Ascending aorta (tissue), 2 donors: ENCODE measurements at places on chromosomes 16 and 17.

DNA sequence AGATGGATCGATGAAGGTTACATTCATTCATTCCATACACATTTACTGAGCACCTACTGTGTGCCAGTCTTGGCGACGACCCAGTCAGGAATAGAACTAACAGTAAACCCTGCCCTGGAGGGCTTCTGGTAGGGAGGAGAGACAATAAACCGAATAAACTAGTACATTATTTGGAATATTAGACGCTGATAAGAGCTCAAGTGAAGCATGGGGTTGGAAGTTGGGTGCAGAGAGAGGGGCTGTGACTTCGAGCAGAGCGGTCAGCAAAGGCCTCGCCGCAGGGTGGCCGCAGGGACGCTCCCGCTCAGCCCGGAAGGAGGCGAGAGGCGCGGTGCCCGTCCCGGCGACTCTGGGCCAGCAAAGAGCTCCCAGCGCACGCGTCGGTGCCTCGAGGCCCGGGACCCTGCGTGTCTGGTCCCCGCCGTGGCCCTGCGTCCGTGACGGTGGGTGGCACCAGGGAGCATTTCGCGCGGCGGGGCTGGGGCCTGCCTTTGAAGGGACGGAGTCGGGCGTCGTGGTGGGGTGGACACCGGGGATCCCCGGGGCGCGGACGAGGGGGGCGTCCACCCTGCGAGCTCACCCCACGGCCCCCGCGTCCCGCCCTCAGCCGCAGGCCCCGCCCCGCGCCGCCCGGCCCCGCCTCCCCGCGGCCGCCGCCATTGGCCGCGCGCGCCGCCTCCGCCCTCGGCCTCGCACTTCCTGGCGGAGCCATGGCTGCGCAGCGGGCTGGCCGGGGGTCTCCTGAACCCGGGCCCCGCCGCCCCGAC lies at the start of gene KLHL36:
Gene KLHL36, plus strand, starts transcription at position 684 of the 767 bp plus-strand sequence. CDS start 2,357 bp downstream, outside the sequence.
- no peak for DNase-seq

DNA sequence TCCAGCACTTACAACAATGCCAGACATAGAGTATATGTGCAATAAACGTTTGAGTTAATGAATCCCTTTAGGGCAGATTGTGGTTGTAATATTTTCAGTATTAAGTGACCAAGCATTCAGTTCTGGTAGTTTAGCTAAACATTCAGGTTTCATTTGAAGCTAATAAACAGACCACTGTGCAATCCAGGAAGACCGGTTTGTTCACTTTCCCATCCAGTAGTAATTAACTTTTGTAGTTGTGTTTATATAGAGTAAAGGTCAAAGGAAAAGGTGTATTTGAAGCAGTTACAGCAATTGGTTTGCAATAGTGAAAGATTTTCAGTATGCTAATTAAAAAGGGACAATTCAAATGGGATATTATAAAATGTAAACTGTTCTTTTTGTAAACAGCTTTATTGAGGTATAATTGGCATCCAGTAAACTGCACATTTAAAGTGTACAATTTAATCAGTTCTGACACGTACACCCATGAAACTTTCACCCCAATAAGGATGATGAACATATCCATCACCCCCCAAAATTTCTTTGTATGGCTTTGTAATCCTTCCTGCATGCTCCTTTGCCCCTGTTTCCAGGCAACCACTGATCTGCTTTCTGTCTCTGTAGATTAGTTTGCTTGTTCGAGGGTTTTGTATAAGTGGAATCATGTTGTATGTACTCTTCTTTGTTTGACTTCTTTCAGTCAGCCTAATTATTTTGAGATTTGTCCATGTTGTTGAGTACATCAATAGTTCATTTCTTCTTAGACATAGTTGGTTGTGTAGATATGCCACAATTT lies 26.3 kb downstream of the MRTFB start:
- no peak for DNase-seq

DNA sequence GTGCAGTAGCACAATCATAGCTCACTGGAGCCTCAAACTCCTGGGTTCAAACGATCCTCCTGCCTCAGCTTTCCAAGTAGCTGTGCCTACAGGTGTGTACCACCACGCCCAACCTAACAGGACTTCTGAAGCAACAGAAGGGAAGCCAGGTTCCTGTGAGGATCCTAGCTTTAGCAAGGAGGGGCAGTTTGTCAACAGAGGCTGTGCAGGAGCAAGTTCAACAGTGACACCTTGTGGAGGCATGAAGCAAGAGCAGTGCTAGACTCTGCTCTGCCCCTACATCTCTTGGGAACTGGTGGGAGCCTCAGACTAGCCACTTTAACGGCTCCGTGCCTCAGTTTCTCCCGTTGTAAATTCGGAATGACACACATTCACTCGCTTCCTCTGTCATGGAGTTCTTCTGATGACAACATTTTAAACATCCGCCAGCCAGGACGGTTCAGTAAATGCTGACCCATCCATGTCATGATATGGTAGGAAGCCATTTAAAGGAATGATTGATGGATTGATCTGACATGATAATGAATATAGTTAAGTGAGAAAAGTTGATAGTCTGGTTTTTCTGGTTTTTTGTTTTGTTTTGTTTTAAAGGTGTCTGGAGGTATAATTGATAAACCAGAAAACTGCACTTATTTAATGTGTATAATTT lies 218.7 kb downstream of the MRTFB start:
- no peak for DNase-seq

GRCh38 chr16:31085873-31086628 lies 2.7 kb downstream of the PRSS53 start:
- DNase-seq, result no peak

DNA sequence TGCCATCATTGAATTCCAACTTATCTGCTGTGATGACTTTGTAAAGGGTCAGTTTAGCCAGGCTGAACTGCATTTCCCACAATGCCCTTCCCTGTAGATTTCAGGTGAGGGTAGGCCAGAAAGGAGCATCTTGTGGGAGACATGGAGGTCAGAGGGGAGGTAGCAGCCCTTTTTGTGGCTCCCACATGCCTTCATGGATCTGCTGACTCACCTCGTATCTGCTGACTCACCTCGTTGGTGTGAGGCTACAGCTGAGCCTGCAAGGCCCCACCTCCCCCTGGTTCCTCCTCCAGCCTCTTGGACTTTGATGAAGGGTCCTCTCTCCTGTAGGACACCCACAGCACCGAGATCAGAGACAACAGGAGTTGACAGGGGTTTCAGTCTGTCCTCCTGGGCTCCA lies 102.5 kb downstream of the SALL1 start:
- no peak for DNase-seq

GRCh38 chr17:77555741-77556291 lies 402.7 kb upstream of the TNRC6C start:
- no peak for DNase-seq

DNA sequence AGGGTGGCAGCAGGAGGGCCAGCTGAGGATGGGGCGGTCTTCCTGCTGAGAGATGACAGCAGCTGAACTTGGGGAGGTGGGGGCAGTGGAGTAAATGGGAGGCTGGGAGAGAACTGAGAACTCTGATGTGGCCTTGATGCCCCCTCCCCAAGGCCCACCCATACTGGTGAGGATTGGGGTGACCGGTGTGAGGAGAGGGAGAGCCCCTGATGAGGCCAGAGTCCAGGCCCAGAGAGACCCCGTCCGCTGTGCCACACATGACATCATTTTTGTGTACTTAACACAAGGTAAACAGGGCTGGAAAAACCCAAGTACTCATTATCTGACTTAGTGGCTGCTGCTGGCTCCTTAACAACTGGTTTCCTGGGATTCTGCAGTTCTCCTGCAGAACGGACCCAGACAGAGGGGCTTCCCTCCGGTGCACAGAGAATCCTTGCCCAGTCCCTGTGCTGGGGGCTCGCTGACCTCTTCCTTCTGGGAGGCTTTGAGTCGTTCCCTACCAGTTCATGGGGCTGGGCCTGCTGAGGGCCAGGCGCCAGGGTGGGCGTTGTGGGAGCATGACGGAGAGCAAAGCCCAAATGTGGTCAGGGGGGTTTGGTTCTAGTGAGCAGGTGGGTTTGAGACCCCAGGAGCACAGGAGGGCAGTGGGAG lies 207.6 kb downstream of the RAB11FIP4 start:
- DNase-seq, result no peak

DNA sequence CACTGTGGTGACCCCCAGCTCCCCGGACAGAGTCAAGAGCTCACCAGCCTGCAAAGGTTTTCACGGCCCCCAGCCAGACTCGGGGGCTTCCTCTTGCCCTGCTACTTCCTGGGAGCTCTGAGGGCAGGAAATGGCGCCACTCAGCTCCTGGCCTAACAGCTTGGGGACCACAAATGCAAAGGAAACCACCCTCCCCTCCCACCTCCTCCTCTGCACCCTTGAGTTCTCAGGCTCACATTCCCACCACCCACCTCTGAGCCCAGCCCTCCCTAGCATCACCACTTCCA lies 375 bp upstream of the SPN start:
- DNase-seq, result no peak

- DNase-seq, result no peak
These were observed 1.0 kb downstream of the LYRM1 start for GRCh38 chr16:20901436-20902112.

- DNase-seq, result peak; percentile 88
These were observed 5.0 kb downstream of the SEC14L1 start for GRCh38 chr17:77145612-77146245.

GRCh38 chr16:80681436-80681835 lies 123.0 kb downstream of the CDYL2 start:
- DNase-seq, result no peak

- DNase-seq, result no peak
These were observed 46.2 kb downstream of the SMPD3 start for GRCh38 chr16:68401871-68402747.

DNA sequence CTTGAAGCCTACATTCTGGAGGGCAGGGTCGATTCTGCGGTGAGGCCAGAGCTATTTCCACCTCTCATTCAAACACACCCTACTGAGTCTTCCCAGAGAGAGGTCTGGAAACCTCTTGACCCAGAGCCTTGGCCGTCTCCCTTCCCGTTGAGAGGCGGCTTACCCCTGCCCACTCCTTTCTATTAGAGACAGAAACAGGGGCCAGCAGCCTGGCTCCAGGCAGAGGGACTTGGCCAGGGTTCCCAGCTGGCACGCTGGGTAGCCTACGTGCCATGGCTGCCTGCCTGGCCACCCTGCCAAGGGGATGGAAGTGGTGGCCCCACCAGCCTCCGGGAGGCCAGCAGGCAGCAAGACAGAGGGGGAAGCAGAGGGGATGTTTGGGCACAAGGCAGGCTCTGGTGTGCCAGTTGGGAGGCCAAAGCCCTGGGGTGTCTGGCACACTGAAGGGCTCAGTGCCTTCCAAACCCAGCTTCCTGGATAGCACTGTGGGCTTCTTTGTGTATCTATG lies 6.0 kb downstream of the STAC2 start:
- DNase-seq, result no peak

- DNase-seq, result no peak
These were observed 60.7 kb upstream of the TNRC6C start for GRCh38 chr17:77897741-77898301.

GRCh38 chr17:48219617-48220016 lies 112.1 kb downstream of the SNX11 start:
- no peak for DNase-seq

GRCh38 chr17:75288770-75289114 lies 491 bp downstream of the SLC25A19 start:
- no peak for DNase-seq

DNA sequence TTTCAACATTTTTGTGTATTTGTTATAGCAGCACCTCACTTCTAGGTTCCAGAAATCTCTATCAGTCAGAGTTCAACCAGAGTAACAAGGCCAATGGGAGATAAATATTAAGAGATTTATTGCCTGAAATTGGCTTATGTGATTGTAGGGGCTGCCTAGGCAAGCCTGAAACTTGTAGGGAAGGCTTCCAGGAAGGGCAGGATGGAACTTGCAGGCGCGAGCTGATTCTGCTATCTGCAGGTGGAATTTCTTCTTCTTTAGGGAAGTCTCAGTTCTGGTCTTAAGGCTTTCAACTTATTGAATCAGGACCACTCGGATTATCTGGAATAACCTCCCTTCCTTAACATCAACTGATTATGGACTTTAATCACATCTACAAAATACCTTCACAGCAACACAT lies 199.5 kb upstream of the NLRP1 start:
- no peak for DNase-seq

- DNase-seq, result no peak
These were observed 29.0 kb downstream of the RMI2 start for GRCh38 chr16:11374255-11374654.

DNA sequence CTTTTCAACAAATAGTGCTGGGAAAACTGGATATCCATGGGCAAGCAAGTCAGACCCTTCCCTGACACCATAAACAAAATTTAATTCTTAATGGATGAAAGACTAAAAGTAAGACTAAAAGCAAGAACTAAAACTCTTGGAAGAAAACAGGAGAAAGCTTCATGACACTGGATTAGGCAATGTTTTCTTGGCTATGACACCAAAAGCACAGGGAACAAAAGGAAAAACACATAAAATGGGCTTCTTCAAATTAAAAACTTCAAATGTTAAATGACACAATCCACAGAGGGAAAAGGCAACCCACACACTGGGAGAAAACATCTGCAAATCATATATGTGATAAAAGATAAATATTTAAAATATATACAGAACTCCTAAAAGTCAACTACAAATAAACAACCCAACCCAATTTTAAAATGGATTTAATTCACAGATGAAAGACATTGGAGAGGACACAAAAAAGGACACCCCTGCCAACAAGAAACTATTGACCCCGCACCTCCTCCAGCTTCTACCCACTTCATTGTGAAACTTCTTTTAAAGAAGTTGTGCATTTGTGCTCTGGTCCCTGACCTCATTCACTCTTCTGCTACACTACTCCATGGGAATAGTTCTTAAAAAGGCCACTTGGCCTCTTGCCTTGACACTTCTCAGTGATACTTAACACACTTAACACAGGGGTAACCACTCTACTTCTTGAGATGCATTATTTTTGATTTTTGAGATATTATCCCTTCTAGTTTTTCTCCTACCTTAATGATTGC lies 80.3 kb downstream of the TRIM37 start:
- DNase-seq, result no peak

DNA sequence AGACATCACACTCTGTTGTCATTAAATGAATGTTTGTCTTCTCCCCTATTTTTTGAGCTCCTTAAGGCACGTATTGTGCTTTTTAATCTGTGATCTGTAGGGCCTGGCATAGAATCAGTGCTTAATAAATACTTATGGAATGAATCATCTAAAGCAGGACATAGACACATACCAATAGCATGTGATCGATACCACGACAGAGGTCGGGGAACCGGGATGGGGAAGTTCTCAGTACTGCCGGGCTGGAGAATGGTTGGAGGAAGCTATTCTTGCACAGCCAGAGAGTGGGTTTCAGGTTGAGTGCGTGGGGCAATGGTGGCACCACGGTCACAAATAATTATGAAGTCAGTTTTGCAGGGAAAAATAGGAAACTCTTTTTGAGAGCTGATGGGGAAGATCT lies 26.8 kb downstream of the NLRP1 start:
- DNase-seq, result no peak

- DNase-seq, result no peak
These were observed 15.9 kb downstream of the ZC3H7A start for GRCh38 chr16:11780991-11781680.

- DNase-seq, result no peak
These were observed 55.7 kb upstream of the CACNG5 start for GRCh38 chr17:66779237-66779606.

GRCh38 chr17:75273977-75274708 lies 3.1 kb upstream of the MIF4GD start:
- DNase-seq, result no peak

GRCh38 chr16:119295-119694 lies 19.2 kb downstream of the NPRL3 start:
- DNase-seq, result no peak
